ENCODE measurements at places on chromosomes 5 and 9. TPM values are rescaled to one million over a fixed set of nuclear protein-coding genes. Genes with fewer than 3 reads are reported as not detected.

WNT8A gene
- not detected for polyA plus RNA-seq

- no peak for DNase-seq
Observed at GRCh38 chr9:95870906-95871305, 4.6 kb upstream of the ERCC6L2 start.

GFRA3 gene
- polyA plus RNA-seq = 0.15 TPM

DNA sequence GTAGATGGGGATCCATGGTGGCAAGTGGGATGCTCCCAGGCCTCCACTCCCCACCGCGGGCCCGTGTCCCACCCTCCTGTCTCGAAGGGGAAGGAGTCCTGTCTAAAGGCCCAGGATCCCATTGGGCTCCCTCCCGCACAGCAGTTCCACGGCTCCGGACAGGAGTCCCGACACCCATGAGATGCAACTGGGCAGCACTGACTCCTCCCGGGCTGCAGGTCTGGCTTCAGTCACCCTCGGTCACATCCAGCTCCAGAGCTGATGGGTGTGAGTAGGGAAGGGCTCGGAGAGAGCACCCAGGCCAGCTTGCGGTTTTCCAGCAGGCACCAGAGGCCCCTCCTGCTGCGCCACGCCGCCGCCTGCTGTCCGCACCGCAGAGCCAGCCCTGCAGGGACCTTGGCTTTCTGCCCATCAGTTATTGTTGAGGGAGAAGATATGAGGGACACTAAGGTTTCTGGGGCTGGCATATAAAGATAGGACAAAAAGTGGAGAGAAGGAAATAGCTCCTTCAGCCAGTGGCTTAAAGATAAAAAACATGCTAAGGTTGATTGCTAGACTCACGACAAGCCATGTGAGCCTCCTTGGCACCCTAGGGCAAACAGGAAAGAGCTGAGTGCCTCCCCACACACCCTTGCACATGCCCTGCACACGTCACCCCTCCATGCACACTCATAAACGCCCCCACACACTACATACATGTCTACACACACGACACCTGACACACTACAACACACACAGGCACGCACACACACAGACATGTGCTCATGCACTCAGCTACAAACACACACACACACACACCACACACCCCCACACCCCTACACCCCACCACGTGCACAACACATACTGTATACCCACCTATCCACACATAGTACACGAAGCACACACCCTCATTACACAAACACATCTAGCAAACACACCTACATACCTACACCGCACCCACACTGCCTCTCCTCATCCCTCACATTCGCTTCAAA is 79.0 kb downstream of the AK8 start:
- peak; percentile 89 for DNase-seq

- no peak for DNase-seq
Observed at GRCh38 chr9:97397220-97397619, 14.7 kb upstream of the TDRD7 start.

OBP2B gene
- not detected for polyA plus RNA-seq

GRCh38 chr5:5316334-5316733 is 106.1 kb upstream of the ICE1 start:
- no peak for DNase-seq

DNA sequence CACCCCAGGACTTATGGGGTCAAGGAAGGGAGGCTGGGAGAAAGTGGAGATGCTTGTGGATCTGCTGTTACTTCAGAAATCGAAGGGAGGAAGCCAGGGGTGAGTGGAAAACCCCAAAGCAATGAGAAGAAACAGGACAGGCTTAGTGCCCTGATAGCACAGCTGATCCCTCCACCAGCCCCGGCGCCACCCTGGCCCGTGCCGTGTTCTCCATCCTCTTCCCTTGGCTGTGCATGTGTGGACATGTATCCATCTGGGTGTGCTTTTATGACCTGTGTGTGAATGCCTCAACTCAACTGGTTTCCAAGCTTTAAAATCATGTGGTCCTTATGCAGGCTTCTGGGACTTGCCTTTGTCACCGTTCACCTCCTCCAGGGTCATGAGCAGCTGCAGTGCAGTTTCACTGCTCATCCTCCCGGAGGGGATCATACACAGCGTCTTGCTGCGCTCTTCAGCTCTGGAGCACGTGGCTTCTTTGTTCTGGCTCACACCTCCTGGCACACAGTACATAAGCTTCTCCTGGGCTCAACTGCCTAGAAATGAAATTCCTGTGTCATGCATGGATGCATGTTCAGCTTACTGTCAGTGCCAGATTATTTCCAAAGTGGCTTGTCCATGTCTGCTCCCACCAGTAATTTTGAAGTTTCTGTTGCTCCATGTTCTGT is 58.2 kb downstream of the IPPK start:
- no peak for DNase-seq

Data from SK-N-SH (cell line).